Stimulated activated CD4-positive, alpha-beta T cell treated with anti-CD3 and anti-CD28 coated beads, Interleukin-1b, Interleukin-23, amount 100 ng/mL, for 1 hour (primary cell): ENCODE measurements at places on chromosomes 2 and 18.

DNA sequence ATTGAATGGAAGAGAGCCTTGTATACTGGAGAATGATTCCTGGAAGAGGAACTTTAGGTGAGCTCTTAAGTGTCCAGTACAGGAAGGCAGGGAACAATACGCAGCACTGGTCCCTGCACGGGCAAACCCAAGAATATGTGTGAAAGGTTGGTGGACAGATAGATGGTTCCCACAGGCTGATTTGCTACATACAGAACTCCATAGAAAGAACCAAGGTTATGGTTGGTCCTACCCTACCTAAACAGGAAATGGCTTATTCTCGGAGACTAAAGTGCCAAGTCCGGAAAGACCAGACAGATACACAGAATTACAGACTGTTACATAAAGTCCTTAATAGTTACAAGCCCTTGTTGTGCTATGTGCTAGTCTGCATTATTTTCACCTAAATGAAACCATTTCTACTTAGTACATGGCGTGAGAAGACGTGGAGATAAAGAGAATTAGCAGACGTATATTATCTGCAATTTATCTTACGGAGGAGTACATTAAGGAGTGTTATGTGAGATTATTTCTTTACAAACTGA is 1.2 kb downstream of the REV1 start:
- no peak for DNase-seq

DNA sequence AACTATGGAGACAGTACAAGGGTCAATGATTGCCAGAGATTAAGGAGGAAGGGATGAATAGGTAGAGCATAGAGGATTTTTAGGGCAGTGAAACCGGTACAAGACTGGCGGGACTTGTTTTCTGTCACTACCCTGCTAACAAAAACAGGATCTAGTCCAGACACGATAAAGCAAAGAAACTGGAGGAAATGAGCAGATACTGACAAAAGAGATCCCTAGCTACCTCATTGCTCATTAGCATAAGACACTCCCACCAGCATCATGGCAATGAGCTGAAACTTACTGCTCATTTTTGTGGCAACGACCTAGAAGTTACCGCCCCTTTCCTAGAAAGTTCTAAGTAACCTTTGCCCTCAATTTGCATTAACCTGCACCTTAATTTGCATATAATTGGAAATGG is 131.2 kb downstream of the ETAA1 start:
- DNase-seq: no peak

DNA sequence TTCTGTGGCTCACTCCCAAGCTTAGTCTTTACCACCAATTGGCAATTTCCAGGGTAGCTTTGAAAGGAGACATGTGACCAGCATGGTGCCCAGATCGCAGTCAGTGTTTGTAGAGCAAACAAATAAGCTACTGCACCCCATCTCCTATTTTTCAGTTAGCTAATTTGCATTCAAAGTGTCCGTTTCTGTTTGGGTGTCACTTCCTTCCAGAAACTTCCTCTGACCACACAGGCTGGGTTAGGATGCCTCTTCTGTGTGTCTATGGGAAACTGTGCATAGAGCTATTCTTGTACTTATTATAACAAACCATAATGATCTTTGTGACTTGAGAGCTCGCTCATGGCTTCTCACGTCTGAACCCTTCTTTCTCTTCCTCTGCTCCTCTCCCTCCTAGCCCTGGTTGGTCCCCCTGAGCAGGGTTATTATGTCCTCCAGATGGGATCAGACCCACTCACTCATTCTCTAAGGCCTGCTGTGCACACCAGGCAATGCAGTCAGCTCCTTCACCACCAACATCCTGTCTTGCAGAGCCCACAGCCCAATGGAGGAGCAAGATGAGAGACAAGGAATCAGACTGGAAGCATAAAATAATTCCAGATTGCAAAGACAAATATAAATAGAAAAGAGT is 101.2 kb upstream of the ALK start:
- no peak for DNase-seq

DNA sequence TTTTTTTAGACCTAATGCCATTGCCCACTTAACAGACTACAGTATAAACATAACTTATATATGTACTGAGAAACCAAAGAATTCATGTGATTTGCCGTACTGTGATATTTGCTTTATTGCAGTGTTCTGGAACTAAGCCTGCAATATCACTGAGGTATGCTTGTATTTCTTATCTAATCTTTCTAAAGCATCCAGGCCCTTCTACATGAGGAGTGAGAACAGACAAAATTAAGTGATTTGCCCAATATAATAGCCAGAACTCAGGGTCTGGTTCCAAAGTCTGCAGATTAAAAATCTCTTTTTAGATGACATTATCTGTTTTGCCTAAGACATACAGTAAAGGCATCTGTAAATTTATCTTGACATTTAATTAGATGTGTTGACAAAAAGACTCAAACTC is 41.9 kb downstream of the BMPR2 start:
- DNase-seq: no peak

DNA sequence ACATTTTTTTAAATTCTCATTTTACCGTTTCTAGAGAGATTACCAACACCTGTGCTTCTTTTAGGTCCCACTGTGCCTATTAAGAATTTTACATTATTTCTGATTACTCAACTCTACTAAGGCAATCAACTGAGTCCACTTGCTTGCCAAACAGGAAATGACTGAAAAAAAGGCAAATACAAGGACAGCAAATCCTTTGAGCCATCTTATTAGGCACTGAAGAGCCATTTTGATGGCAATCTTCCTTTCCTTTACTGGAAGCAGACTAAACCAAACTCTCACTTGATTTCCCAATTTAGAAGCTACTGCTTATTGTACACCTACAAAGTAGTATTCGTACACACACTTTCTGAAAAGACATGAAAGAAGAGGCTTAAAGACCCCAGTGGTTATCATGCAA is 121.4 kb upstream of the COL3A1 start:
- no peak for DNase-seq

GRCh38 chr2:114442510-114442909 is at the start of gene DPP10:
DPP10 (plus strand) TSS chr2:114442641.
- DNase-seq: no peak

GRCh38 chr2:203453858-203454451 is 81.1 kb downstream of the RAPH1 start:
- no peak for DNase-seq

GRCh38 chr2:15730545-15731212 is 139.0 kb downstream of the DDX1 start:
- no peak for DNase-seq

DNA sequence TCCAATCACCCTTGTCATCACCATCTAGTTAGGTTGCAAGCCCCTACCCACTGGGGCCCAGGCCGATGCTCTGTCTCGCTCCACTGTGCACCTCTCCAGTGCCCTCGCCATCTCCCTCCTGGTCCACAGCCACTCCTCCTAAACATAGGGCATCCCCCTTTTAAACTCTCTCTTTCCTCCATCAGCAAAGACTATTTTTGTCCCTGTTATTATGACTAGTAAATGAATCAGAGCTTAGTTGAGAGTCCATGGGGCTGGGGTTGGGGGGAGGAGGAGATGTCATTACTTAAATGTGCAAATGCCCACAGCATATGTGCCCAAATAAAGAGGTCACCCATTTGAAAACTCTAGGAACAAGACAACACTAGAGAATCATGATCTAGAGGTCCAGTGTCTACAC is 167.4 kb downstream of the TRABD2A start:
- no peak for DNase-seq

DNA sequence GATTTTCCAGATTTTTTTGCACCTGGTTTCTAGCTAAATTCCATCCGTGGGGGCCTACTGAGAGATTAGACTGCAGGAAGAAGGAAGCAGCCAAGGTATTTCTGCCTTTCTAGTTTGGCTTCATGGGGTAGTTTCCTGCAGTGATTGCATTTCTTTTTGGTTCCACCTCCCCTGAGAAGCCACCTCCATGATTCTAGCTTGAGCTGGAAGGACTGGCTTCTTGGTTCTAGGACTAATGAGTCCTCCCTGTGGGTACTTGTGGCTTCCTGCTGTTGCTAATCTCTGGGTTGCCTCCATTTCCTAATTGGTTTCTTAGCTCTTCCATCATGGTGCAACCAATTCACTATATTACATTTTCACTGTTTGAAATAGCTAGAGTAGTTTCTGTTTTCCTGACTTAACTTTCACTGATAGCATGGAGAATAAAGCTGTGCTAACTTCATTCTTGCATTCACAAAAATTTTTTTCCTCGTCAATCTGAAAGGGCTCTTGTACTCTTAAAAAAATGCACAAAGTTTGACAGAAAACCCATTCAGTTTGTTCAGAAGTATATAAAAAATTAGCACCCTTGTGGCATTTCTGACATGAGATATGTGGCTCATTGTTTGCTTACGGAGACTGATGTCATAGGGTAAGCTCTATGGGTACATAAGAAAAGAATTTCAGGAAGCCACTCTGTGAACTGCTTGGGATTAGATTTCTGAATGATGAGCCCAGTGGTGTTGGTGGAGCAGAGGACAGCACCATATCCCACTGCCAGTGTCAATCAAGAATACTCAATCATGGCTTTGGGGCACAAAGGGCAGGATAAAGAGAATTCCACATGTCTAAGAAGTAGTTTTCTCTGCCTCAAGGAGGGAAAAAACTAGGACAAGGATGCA is 242.8 kb upstream of the RBMS1 start:
- no peak for DNase-seq

DNA sequence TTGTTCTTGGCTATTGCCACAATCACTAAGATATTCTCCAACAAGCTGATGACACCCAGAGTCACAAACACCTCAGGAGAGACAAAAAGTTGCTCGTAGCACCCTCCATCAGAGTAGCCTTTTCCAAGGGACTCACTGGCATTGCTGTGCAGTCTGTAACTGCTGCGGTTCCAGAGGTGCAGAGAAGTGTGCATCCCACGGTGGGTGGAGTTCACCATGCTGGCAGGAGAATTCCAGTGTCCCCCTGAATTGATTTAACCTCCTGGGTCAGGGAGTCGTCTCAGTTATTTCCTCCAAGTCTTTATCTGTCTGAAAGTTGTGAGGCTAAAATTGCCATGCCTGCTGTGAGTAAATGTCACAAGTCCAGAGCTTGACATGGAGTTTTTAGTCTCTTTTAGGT is 443 bp downstream of the MC4R start:
- DNase-seq: no peak

GRCh38 chr2:183349091-183349490 is 224.8 kb downstream of the NUP35 start:
- DNase-seq: no peak

- no peak for DNase-seq
Observed at GRCh38 chr18:41618147-41618546, 336.9 kb upstream of the PIK3C3 start.

- no peak for DNase-seq
Observed at GRCh38 chr2:112073875-112074274, 18.8 kb downstream of the TMEM87B start.

DNA sequence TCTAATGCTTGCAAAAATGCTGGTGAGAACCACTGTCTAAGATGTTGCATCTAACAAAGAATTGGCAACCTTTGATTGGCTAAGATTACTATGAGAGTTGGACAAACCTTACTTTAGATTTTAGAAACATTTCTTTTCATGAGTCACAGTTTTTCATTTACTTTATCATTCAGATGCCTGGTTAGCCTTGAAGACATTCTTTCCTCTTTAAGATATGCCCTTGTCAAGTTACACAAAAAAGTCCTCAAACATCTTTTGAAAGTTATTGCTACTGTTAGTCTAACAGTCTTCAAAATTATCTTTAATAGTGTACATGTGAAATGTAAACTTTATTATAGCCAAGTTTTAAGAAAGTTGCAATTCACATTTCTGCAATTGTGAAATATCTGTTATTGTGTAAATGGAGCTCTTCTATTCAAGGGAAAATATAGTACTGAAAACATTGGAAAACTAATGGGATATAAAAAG is 276.3 kb downstream of the RND3 start:
- no peak for DNase-seq

DNA sequence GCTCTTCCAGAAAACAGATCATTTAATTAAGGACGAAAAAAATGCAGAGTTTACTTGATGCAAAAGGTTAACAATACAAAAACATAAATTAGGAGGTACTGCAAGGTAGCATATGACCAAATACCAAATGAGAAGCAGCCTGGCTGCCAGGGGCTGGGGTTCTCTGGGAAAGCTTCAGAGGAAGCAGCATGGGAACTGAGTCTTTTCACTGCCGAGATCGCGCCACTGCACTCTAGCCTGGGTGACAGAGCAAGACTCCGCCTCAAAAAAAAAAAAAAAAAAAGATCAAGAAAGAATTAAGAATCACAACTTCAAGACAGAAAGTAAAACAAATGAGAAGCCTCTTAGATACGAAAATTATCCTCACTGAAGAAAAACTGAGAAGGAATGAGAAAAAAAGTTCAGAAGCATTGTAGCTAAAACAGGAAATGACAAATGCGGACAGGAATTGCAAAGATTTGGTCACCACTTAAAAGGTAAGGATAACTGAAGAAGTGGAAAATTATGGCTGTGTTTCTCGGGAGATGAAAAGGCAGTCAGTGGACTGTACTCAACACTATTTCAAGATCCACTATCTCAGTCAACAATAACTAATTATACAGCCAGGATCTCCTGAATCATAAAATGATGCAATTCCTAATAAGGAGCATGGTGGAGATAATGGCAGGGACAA is 4.3 kb downstream of the SEPTIN10 start:
- no peak for DNase-seq

GRCh38 chr2:230227216-230227615 is 1.7 kb downstream of the SP140 start:
- DNase-seq: no peak

GRCh38 chr2:224039770-224040440 is 819 bp upstream of the SERPINE2 start:
- DNase-seq: no peak

DNA sequence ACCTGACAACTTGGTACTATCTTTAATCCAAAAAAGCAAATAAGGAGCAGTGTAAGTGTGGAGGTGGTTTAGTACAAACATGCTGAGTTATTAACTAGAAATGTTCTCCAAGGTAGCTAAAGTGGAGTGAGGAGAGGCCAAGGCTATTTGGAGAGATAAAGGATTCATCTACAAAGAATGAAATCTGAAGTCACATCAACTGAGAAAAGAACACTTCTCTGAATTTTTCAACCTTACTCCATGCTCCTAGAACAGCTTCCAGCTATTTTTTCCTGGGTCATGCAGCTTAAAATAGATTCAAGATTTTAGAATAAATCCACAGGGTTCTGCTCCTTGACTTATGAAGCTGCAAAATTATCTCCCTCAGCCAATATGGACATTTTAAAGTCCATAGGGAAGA is 18.7 kb downstream of the IMMT start:
- DNase-seq: no peak

GRCh38 chr2:65583061-65583460 is 150.7 kb upstream of the SPRED2 start:
- no peak for DNase-seq

- DNase-seq: no peak
Observed at GRCh38 chr2:64525317-64525613, 1.1 kb downstream of the AFTPH start.

DNA sequence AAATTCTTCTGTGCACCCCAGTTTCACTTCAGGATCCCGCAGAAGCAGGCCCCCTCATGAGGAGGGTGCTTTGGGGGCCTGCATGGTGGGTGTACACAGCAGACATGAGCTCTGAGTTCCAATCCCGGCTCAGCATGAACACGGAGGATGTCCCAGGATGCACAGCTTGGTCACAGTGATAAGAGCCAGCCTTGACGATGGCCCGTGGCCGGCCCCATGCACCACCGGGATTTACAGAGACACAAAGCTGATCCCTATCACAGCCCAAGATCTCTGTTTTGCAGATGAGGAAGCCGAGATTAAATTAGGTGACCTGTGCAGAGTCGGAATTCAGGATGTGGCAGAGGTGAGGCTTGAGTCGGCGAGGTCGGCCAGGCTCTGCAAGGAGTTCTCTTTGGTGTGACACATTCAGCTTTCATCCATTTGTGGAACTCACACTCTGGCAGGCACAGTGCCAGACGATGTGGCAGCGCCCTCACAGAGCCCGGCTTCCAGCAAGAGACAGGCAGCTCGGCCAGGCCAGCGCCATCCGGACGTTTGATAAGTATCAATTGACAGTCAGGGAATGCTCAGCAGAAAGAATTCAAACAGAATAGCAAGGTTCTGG is 456.3 kb upstream of the MYT1L start:
- DNase-seq: no peak
